Anterior cingulate cortex (tissue), 58 donors: ENCODE measurements at places on chromosomes 16 and 17.

DNA sequence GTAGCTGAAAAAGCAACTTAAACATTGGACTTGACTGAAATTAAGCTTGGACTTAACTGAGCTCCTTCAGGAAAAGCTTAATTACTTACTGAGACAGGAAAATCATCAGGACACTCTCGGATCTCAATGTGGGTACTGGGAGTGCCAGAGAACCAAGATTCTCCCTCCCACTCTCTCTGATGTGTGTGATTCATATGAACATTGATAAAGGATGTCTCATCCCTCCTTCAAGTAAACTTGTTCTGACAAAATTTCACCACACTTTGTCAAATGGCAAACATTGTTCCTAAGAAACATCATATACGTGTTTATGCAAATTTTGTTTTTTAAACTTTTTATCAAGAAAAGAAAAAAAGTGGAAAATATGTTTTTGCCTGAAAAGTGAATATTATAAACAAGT is 4.1 kb upstream of the SLFN5 start:
- no peak for DNase-seq

- no peak for DNase-seq
These were observed 10.6 kb downstream of the CNGB1 start for GRCh38 chr16:57960310-57960709.

GRCh38 chr16:1095450-1096168 is 435 bp downstream of the C1QTNF8 start:
- no peak for DNase-seq

- DNase-seq, result no peak
These were observed 1.1 kb upstream of the AXIN1 start for GRCh38 chr16:353404-354290.

- DNase-seq, result no peak
These were observed 69.9 kb downstream of the GSG1L start for GRCh38 chr16:27993587-27993986.

- DNase-seq, result no peak
These were observed 959.1 kb downstream of the CDH11 start for GRCh38 chr16:64162613-64163375.

- peak; percentile 78 for DNase-seq
These were observed at the start of gene METTL23 for GRCh38 chr17:76726776-76727718. Gene METTL23 (plus strand): TSS chr17:76726839. CDS start chr17:76729711, 2,872 bp downstream.

- no peak for DNase-seq
These were observed 44.5 kb downstream of the EFCAB13 start for GRCh38 chr17:47368262-47368661.

DNA sequence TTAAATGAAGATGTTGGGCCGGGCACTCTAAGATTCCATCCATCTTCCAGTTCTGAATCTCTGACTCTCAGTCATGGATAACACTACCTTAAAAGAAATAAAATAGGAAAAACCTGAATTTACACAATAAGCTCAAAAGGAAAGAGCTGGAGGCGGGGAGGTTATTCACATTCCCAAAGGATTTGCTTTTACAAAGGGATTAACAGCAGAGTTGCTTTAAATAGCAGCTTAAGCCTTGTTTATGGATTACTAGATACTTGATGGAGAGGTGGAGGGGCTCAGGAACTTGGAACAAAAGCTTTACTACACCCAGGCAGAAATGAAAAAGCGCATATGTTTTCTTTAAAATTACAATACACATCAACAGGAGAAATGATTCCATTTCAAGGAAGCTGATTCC is 84.5 kb downstream of the XYLT1 start:
- no peak for DNase-seq

GRCh38 chr16:30780021-30780420 is 7.0 kb downstream of the ZNF629 start:
- DNase-seq, result no peak

GRCh38 chr17:58873926-58874325 is 118.3 kb downstream of the PPM1E start:
- no peak for DNase-seq

GRCh38 chr16:69616082-69616481 is 50.3 kb downstream of the NFAT5 start:
- no peak for DNase-seq

GRCh38 chr16:6852643-6853225 is 479.9 kb upstream of the RBFOX1 start:
- no peak for DNase-seq

- DNase-seq, result no peak
These were observed 109.6 kb downstream of the SSH2 start for GRCh38 chr17:29820425-29820824.

DNA sequence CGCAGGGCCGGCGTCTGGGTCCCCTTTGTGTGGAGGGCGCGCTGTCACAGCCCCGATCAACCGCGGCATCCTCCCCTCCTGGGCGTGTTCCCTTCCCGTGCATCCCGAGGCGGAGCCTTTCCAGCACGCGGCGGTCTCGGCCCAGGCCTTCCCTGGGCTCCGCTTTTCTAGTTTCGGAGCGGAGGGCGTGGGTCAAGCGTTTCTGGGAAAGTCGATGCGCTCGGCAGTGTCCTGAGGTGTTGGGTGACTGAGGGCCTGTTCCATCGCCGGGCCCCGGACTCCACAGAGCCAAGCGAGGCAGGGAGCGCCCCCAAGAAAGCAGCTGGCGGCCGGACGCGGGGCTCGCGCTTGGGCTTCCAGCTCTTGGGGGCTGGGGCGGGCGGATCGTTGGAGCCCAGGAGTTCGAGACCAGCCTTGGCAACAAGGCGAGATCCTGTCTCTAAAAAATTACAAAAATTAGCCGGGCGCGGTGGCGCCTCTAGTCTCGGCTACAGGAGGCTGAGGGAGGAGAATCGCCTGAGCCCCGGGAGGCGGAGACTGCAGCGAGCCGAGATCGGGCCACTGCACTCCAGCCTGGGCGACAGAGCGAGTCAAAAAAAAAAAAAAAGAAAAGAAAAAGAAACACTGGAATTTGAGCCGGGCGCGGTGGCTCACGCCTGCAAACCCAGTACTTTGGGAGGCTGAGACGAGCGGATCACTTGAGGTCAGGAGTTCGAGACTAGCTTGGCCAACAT is 806 bp downstream of the IFT140 start:
- no peak for DNase-seq

DNA sequence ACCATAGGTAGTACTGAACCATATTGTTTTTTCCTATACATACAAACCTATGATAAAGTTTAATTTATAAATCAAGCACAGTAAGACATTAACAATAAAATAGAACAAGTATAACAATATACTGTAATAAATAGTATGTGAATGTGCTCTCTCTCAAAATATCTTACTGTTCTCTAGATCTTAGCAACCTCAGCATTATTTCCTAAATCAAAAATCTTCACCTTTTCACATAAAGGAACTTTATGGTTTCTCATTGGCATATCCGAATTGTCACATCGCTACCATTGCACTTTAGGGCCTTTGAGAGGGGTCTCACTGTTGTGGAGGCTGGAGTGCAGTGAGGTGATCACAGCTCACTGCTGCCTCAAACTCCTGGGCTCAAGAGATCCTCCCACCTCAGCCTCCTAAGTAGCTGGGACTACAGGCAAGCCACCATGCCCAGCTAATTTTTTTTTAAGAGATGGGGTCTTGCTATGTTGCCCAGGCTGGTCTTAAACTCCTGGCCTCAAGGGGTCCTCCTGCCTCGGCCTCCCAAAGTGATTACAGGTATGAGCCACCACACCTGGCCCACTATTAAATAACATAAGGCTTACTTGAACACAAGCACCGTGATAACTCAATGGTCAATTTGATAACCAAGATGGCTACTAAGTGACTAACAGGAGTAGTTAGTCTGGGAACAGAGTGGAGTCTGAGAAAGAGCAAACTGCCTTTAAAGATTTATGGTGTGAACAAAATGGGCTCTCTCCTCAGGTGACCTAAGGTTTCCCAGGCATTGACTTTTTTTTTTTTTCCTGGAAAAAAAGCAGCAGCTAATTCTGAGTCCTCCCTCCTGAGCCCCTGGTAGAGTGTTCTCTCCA is 2.9 kb upstream of the TMEM97 start:
- DNase-seq, result no peak

- DNase-seq, result no peak
These were observed 11.8 kb downstream of the GNAO1 start for GRCh38 chr16:56203052-56203451.

GRCh38 chr16:74438492-74438979 is 17.3 kb upstream of the CLEC18B start:
- DNase-seq, result no peak

DNA sequence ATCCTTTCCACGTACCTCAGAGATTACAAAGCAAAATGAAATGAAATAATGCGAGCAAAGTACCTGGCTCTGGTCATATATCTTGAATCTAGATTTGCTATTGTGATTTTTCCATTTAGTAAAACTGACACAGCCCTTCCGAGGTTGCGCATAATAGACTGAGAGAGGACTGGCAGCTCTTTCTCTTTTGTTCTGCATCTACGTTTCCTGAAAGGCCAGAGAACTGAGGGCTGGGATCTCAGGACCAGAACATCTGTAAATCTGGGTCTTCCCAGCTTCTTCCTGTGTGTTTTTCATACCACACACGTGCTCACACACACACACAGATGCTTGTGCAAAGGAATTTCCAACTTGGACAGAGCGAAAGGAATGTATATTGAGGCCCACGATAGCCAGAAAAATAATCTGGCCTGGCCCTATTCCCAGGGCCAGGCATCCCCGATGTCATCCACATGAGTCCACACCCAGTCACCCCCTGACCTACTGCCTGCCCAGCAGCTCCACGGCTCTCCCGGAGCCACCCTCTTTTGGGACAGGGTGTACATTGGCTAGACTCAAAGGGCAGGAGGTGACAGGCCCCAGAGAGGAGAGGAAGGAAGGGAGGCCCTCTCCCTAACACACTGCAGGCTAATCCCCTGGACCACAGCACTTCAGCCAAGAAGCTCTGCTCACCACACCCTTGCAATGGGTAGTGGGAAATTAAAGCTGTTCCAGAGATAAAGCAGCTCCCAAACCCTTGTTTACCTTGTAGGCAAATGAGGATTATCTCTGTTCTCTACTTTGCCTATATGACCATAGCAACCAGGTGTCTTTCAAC is 41.8 kb downstream of the NOL11 start:
- no peak for DNase-seq

GRCh38 chr17:56325313-56326000 is 172.2 kb downstream of the ANKFN1 start:
- DNase-seq, result no peak

DNA sequence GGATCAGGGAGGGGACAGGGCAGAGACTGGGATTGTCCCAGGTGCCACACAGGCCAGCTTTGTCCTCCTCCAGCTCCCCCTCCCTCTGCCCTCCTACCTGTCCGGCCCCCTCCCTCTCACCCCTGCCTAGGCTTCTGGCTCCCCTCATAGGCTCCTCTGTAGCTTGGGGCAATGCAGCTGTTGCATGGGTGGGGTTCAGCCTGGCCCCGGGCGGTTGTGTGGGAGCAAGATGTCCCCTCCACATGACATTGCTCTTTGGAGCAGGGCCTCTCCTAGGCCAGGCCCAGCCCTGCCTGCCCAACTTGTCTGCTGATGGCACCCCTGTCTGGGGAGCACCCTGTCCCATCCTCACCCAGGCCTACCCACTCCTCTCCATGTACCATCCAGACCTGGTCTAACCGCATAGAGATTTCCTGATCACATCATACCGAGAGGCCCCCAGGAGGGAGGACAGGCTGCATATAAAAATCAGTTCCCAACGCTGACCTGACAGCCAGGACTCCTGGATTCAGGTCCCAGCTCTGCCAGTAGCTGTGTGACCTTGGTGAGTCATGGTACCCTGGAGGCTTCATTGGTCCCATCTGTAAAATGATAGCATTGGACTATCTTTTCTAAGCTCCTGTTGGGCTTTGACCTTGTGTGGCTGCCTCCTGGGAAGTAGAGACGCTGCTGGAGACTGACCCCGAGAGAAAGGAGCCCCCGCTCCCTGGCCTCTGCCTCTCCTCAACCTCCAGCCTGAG is 48.8 kb upstream of the DLX4 start:
- no peak for DNase-seq

- peak; percentile 29 for DNase-seq
These were observed 684 bp downstream of the ZFP90 start for GRCh38 chr16:68539711-68540239.

GRCh38 chr17:59479141-59479540 is 86.3 kb upstream of the DHX40 start:
- DNase-seq, result no peak

DNA sequence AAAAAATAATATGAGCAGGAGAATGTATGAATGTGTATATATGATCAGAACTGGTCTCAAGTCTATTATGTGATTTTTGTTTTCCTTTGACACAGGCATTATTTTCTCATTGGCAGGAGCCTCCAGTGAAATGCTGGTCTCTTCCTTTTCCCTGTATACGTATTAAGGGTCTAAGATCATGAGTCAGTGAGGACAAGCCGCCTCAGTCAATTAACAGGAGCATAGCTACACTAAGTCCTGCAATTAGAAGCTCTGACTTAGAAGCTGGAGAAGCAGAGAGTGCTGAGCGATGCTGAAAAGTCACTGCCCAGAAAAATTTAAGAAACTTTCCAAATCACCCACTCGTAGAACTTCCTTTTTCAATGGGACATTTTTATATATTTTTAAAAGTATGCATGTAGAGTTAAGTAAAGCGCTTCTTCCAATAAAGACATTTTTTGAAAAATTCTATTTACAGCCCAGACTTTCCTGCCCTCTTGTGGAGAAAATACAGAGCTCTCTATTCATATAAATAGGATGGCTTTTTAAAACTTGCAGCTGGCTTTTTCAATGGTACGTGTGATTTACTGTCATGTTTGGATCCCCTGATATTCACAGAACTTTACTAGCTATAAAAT is 70.2 kb upstream of the PSMD7 start:
- DNase-seq, result no peak

- DNase-seq, result no peak
These were observed 4.8 kb upstream of the SHISA9 start for GRCh38 chr16:12896562-12896961.

DNA sequence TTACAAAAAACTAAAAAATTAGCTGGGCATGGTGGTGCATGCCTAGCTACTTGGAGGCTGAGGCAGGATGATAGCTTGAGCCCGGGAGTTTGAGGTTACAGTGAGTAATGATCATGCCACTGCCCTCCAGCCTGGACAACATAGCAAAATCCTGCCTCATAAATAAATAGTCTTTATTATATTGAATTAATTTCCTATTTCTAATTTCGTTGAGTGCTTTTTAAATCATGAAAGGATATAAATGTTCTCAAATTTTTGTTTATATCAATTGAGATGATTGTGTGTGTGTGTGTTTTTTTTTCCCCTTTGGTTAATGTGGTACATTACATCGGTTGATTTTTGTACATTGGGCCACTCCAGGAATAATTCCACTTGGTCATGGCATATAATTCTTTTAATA is 32.0 kb upstream of the AQP8 start:
- DNase-seq, result no peak
